ENCODE measurements at places on chromosomes 11 and 22.

GRCh38 chr11:47768101-47768612 lies 1.0 kb upstream of the FNBP4 start:
- DNase-seq, result peak; percentile 66

GRCh38 chr22:21077884-21078508 lies 32.2 kb downstream of the LRRC74B start:
- no peak for DNase-seq

DNA sequence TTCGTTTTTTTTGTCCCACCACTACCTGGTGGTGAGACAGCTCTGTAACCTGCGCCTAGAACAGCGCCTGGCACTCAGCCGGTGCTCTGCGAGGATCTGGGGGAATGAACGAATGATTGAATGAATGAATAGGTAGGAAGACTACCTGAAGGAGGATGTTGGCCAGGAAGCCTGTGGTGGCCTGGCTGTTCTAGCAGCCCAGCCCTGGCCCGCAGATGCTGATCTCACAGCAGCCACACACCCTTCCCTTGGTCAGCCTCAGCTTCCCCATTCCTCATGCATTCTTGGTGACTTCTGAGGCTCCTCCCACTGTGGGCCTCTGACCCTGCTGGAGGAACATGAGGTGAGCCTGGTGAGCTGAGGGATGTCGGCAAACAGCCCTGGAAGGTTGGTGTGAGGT lies 3.7 kb downstream of the TRPM5 start:
- DNase-seq, result no peak

DNA sequence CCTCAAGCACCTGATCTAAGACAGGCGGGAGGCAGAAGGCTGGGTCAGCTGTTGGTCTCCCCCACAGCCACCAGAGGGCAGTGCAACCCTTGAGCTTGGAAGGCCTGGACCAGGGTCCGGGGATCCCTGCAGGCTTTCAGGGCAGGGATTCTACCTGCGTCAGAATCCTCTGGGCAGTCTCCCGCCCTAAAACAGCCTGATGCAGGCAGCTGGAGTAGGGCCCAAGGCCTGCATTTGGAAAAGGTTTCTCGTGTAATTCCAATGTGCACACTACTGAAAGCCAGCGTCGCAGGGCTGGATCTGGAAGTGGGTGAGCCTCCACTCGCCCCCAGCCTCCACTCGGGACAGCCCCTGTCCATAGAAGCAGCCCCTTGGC lies 31.8 kb downstream of the BID start:
- no peak for DNase-seq

- no peak for DNase-seq
Observed at GRCh38 chr11:126147208-126148111, 64.0 kb downstream of the RPUSD4 start.

GRCh38 chr11:131690776-131691175 lies 320.4 kb downstream of the NTM start:
- DNase-seq, result no peak

GRCh38 chr11:64633555-64634159 lies 42.6 kb downstream of the SLC22A12 start:
- no peak for DNase-seq

DNA sequence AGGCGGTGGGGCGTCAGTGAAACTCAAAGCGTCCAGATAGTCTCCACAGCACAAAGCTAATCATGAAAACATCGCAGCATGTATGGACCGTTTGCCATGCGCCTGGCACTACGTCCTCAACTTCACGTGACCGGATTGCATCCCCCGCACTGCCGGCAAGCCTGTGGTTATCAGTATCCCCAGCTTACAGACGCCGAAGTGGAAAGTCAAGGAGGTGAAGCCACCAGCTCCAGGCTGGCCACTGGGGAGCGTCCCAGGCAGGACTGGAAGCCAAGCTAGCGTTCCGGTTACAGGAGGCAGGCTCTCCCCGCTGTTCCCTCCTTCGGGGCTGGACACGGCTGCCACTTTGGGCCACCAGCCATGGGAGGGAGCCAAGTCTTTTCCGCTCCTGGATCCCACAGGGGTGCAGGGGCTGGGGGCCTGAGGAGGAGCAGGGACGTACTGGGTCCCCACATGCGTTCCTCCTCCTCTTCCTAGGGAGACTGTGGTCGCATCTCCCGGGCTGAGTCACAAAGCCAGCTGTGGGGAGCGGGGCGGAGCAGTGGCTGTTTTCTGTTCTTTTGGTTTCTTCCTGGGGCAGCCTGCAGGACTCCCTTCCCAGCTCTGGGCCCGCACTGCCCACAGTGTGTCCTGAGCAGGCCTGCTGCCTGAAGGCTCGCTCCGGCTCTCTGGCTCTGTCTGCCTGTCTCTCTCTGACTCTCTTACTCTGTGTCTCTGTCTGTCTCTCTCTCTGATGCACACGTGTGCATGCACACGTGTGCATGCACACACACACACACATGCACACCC lies 4.3 kb upstream of the OSBPL5 start:
- no peak for DNase-seq

DNA sequence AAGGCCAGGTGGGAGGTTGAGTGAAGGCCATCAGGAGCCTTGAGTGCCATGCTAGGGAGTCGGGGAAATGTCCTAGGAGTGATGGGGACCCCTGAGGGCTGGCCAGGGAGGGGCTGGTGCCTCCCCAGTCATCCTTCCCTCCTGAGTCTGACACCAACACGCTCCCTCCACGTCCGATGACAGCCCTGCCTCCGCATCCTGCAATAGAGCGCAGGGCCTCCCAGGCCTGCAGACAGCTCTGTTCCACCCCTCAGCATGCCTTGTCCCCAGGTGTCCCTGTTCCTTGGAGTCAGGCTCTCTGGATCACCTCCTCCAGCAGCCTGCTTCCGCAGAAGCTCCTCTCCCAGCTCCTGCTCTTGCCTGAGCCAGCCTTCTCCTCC lies 3.1 kb downstream of the RAC2 start:
- DNase-seq, result no peak

DNA sequence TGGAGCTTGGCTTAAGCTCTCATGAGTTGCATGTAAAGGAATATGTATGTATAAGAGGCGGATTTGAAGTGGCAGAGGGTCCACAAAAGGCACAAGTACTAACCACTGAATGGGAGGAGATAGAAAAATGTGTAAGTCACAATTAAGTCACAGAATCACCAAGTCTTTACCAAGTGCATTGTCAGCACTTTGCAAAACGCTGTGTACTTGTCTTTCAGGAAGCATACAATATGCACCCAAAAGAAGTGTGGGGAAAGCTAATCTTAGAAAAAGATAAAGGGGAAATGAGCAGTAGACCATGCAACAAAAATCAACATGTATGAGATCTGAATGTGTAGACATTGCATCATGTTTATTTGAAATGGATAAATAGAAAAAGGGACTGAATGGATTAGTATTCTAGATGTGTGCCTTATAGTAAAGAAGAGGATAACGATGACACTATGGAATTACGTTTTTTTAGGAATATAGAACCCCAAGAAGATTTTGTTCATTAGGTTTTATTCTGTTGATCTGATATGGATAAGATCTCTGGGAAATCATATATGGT lies 4.5 kb downstream of the CNTF start:
- no peak for DNase-seq

DNA sequence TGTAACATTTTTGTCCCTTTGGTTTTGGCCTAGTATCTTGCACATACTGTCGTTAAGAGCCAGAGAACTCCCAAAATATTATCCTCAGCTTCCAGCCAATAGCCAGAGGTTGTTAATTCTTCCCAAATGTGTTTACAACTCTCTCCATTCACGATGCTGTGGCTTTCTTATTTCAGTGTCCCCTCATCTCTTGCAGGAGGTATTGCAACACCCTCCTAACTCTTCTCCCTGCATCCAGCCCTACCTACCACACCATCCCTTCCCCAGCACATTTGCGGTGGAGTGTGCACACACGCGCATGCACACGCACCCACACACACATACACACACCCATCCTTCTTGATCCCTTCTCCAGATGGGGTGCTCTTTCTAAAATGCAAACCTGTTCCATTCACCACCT lies 75.6 kb upstream of the LMO2 start:
- no peak for DNase-seq

DNA sequence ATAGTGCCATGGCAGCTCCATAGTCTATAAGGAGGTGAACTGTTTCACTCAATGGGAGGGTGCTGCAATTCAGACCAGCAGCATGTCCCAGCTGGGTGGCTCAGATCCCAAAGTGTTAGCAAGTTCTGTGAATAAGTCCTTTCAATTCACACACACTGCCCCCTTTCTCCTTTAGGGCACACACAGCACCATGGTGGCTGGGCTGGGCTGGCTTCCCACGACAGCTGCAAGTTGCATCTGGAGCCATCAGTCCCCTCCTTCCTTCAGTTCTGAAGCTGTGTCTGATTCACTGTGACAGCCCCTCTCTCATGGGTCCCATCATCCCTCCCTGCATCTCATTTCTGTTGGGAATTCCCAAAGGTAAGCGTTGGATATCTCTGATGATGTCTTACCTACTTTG lies 324.1 kb upstream of the NCAM1 start:
- no peak for DNase-seq

DNA sequence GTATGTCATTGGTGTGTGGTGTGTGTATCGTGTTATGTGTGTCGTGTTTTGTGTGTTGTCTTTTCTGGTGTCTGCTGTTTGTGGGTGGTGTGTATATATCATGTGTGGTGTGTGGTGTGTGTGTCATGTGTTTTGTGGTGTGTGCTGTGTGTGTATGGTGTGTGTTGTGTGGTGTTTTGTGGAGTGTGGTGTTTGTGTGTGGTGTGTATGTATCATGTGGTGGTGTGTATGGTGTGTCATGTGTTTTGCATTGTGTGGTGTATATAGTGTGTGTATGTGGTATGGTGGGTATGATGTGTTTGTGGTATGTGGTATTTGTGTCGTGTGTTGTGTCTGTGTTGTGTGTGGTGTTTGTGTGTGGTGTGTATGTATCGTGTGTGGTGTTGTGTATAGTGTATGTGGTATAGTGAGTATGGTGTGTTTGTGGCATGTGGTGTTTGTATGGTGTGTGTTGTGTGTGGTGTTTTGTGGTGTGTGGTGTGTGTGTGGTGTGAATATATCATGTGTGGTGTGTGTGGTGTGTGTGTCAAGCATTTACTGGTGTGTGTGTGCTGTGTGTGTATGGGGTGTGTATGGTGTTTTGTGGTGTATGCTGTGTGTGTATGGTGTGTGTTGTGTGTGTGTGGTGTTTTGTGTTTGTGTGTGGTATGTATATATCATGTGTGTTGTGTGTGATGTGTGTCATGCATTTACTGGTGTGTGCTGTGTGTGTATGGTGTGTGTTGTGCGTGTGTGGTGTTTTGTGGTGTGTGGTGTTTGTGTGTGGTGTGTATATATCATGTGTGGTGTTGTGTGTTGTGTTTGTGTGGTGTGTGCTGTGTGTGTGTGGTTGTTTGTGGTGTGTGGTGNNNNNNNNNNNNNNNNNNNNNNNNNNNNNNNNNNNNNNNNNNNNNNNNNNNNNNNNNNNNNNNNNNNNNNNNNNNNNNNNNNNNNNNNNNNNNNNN lies 12.7 kb downstream of the PIM3 start:
- no peak for DNase-seq

DNA sequence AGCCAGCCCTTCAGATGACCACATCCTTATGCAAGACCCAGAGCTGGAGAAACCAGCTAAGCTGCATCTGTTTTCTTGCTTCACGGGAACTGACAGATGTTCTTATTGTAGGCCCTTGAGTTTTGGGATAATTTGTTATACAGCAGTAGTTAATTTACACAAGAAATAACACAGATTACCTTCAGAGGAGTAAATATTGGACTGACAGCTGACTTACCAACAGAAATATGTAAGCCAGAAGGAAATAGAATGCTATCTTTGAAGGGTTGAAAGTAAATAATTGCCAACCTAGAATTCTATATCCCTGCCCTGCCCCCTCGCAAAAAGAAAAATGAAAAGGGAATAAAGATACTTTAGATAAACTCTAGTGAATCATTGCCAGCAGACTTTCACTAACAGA lies 124.1 kb downstream of the WNT7B start:
- no peak for DNase-seq

- DNase-seq, result no peak
Observed at GRCh38 chr11:100093698-100094097, 593.4 kb upstream of the ARHGAP42 start.

GRCh38 chr22:36017651-36018091 lies 11.0 kb downstream of the RBFOX2 start:
- DNase-seq, result no peak

GRCh38 chr11:62148271-62148980 lies 24.6 kb downstream of the INCENP start:
- DNase-seq, result no peak

DNA sequence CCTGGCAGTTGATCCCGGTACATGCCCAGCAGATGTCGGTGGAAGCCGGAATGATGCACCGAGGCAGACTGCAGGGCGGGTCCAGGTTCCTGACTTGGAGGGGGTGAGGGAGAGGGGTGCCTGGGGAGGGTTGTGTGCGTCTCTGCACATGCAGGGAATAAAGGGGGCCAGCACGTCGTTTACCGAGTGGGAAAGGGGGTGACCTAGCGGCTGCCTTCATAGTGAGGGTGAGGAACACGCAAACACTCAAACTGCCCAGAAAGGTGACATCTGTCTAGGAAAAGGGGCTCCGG lies 801.7 kb downstream of the TBC1D22A start:
- DNase-seq, result no peak

DNA sequence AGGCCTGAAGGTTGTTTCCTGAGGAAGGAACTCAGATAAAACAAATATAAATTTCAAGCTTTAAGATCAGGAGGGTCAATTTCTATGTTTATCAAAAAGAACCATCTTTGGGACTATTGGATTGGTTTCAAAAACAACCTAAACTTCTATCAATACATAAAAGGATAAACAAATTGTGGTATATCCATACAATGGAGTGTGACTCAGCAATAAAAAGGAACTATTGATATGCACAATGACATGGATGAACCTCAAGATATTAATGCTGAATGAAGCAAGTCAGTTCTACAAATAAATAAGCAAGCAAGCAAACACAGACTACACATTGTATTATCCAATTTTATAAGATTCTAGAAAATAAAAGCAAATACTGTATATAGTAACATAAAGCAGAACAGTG lies 11.1 kb upstream of the CLPB start:
- DNase-seq, result no peak

GRCh38 chr11:128146926-128147605 lies 440.3 kb downstream of the ETS1 start:
- no peak for DNase-seq

DNA sequence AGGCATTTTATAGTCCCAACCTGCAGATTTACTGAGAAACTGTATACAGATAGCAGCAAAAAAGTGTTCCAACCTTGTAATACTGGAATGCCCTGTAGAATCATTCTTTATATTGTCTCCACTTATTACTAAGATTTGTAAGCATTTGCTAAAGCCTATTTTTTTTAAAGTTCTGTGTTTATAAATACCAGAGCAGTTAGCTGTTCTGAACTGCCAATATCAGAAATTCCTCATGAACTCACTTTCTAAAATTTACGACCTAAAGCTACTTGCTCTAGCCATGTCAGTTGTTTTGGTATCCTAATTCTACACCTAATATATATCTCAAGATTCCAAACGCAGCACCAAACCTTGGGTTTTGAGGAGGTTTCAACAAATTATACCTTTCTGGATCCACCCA lies 103.2 kb downstream of the C11orf65 start:
- no peak for DNase-seq

DNA sequence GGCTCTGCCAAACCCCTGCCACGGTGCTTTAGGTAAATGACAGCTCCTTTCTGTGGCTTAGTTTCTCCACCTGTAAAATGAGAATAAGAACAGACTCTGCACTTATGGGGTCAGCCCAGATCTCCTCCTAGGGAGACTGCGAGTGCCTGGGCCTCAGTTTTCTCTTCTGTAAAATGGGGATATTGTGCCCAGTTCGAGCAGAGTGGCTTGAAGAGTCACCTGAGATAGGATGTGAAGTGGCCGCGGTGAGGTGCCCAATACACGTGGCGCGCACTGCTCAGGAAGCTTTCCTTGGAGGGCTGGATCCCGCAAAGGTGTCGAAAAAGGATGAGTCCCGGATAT lies 473 bp upstream of the EMID1 start:
- DNase-seq, result no peak

Data from NCI-H187 (cell line).